Skeletal muscle cell (primary cell): ENCODE measurements at places on chromosomes 2 and 18.

DNA sequence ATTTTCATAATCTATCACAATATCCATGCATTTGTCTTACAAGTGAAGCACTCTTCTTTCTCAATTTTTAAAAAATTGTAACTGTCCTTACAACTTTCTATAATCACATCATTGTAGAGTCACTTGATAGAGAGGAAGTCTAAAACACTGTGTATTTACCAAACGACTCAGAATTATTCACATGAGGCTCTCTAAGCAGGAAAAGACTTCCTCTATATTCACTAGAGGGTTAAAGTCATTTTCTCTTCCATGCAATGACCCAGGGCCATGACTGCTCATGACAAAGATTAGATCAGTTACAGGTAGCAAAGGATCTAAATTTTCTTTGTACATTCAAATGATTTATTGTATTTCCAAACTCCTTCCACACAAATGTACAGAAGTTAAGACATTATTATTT lies 9.0 kb upstream of the SLC1A4 start:
- DNase-seq = no peak

GRCh38 chr2:86189782-86190416 lies 5.4 kb downstream of the IMMT start:
- no peak for DNase-seq

DNA sequence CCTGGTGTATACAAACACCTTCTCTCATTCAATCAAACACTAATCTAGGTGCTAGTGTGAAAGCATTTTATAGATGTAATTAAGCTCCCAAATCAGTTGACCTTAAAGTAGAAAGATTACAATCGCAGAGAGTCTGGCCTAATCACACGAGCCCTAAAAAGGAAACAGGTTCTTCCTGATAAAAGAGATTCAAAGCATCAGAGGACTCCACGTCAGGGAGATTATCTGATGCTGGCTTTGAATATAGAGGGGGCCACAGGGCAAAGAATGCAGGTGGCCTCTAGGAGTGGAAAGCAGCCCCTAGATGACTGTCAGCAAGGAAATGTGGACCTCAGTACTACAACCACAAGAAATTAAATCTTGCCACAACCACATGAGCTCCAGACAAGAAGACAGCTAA lies 28.2 kb upstream of the ZC3H15 start:
- DNase-seq = no peak

DNA sequence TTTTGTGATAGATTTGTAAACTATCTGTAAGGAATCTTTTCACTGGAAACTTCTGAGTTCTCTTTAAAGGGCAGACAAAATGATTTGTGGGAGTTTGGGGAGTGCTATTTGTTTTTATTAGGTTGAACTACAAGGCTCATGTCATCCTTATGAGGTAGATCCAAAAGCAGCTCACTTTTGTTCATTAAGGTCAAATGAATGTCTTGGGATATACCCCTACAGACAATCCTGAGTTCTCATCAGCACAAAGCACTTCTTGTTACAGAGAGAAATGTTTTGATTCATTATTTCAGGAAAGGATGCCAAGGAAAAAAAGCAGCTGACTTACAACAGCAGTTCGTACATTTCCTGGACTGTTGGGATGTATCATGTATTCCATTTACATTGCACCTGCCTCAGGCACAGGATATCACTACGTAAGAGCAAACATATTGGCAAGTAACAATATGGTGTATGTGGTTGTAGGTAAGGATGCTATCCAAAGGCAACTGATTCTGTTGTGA lies 68.9 kb downstream of the DCC start:
- no peak for DNase-seq

- no peak for DNase-seq
Observed at GRCh38 chr2:114083717-114084387, 194.0 kb downstream of the ACTR3 start.

DNA sequence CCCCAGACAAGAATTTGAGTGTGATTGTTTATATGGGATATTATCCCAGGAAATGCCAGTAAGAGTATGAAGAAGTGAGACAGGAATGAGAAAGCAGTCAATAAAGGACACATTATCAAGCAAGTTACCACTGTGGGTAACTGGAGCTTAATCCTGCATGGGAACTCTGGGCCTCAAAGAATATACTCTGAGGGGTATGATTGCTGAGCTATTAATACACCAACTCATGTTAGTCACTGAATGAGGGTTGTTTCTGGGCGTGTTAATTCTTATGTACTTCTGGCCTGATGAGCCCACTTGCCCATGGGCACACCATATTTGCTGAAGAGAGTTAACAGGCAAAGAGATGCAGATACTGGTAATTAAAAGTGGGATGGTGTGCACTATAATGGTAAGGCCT lies 26.6 kb upstream of the PAIP2B start:
- no peak for DNase-seq

- DNase-seq = no peak
Observed at GRCh38 chr2:2777213-2777612, 446.1 kb upstream of the MYT1L start.

- DNase-seq = no peak
Observed at GRCh38 chr2:27306573-27307286, 1.5 kb downstream of the UCN start.

DNA sequence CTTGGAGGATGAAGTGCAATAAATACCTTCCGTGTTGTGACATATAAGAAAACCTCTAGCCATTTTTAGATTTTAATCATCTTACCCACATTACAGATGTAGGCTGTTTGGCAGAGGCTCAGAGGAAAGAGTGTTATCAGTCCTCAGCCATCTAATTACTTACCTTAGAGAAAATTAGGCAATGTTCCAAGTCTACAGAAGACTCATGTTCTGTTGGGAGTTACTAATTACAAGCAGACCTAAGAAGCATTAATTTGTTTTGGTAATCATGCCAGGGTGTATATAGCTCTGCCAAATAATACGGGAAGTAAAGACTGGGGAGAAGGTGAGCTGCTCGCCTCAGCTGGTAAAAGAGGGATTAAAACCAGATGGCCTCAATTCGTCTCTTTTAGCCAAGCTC lies 125.8 kb upstream of the PGAP1 start:
- no peak for DNase-seq

DNA sequence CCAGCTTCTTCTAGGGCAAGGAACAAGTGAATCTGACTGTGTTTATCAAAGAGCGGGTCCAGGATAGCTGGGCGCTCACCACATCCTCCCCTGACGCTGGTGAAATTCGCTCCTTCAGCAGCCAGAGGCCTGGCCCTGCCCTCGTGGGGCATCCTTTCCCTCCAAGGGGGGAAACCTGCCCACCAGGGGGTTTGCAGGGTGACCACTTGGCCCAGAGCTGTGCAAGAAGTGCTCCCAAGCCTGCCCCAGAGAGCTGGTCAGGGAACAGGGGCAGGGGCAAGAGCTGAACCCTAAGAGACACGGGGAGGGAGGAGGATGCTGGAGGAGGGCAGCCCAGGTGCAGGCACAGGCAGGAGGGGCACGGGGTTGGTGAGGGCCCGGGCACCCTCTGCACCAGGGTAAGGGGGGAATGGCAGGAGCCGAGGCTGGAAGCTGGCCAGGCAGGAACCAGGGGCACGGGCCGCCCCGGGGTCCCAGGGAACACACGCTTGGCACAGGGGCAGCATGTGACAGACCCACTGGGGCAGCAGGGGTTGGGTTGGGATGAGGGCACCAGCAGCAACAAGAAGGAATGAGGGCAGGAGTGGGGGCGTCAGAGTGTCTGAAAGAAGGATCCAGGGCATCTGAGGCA lies 2.8 kb upstream of the GPR55 start:
- DNase-seq = no peak

DNA sequence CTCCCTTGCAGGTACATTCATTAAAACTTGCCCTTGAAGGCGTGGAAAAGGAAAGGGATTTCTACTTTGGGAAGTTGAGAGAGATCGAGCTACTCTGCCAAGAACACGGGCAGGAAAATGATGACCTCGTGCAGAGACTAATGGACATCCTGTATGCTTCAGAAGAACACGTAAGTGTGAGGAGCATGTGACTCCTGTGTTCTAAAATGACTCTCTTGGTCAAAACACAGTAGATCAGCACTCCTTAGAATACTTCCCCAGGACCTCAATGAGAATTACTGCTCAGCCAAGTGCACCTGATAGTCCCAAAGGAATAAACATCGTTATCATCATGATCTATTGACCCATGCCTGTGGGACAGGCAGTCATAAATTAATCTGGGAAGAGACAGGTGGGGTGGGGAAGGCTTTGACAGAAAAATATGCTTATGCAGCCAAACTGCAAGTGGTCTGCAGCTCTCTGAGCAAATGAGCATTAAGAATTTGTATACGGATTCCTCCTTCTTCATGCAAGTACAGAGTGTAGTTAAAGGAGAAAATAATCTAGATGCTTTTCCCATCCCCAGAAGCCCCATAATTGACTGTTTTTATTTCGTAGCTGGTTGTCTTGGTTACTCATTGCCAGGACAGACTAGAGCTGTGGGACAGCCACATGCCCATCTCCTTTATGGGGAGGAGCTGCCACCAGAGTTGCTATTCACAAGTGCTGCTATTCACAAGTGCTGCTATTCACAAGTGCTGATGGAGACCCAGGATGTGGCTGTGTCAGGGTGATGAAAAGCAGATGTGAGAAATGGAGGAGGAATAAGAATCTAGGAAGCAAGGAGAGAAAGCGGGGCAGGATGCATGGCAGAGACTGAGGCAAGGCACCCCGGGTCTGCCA lies 91.0 kb downstream of the MAPRE2 start:
- DNase-seq = no peak

DNA sequence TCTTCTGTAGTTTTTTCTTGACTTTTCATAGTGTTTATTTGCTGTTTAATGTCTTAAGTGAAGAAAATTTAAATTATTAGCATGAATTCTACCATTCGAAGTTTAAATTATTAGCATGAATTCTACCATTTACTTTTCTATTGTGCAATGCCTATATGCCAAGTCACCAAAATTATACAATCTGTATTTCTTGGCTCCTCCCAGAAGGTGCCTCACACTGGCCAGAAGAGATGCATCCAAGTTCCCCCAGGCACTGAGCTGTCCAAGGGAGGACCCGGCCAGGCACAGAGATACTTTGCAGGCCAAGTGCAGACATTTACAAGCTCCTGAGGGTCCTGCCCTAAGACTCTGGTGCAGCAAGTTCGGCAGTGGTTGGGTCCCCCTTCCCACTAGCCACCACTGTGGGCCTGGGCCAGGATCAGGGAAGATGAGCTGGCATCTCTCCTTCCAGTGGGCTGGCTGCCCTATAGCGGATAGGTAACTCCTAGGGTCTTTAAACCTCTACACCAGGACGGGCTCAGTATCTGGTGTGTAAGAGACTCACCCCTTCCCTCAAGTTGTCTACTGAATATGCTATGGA lies 31.3 kb downstream of the TMEM247 start:
- no peak for DNase-seq

GRCh38 chr2:216546241-216546640 lies 47.6 kb downstream of the RPL37A start:
- no peak for DNase-seq

- no peak for DNase-seq
Observed at GRCh38 chr18:58378411-58379379, 250.2 kb downstream of the ALPK2 start.

- DNase-seq = no peak
Observed at GRCh38 chr18:56986829-56987228, 160.1 kb upstream of the BOD1L2 start.

GRCh38 chr2:23801396-23801795 lies 125.5 kb downstream of the ATAD2B start:
- DNase-seq = peak; percentile 35

- peak; percentile 49 for DNase-seq
Observed at GRCh38 chr2:67215214-67216055, 181.7 kb upstream of the ETAA1 start.

GRCh38 chr2:174059178-174059883 lies 94.2 kb upstream of the SP3 start:
- DNase-seq = peak; percentile 44

DNA sequence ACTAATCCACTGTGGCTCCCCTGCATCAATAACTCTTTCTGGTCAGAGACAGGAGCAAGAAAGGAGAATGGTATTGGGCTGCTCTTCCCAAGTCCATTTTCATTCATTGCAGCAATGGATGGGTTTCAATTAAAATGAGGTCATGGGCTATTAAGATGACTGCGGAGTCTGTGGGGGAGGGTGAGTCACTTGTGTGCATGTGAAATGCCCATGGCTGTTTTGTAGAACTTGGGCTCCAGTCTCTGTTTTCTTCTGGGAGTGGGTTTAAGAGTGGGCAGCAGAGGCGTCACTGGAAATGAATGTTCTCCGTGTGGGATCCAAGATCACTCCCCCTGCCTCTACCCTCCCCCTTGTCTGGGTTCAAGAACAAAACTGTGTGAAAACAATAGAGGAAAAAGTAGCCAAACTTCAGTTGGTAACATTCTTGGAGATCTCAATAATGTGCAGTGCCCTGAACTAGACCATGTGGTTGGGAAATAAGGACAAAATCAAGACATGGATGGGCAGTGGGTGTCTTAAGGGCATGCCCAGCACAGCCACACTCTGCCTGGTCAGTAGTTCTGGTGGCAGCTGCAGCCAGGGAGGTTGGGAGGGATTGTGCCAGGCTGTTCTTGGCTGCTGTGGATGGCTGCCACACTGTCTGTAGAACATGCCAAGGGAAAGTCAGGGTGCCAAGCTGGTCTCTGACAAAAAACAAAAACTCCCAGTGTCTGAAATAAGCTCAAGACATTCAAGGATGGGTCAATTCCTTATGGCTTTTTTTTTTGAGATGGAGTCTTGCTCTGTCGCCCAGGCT lies 68.2 kb upstream of the CXCR4 start:
- no peak for DNase-seq

DNA sequence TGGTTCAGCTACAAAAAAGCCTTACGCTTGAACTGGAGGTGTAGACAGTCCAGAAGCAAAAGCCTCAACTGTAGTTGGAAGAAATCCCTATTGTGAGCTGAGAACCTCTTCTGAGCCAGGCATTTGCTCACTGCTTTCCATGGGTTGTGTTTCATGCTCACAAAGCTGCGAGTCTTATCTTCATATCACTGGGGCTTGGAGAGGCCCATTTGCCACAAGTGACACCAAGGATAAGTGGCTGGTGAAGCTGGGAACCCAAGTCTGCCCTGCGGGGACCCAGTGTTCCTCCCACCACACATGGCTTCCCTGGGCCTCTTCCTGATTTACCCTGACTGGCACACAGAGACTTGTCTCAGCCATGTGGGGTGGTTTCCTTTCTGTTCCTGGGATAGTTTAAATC lies 130.4 kb downstream of the RNF144A start:
- DNase-seq = no peak

GRCh38 chr2:75555701-75556100 lies 5.0 kb downstream of the EVA1A start:
- DNase-seq = no peak

DNA sequence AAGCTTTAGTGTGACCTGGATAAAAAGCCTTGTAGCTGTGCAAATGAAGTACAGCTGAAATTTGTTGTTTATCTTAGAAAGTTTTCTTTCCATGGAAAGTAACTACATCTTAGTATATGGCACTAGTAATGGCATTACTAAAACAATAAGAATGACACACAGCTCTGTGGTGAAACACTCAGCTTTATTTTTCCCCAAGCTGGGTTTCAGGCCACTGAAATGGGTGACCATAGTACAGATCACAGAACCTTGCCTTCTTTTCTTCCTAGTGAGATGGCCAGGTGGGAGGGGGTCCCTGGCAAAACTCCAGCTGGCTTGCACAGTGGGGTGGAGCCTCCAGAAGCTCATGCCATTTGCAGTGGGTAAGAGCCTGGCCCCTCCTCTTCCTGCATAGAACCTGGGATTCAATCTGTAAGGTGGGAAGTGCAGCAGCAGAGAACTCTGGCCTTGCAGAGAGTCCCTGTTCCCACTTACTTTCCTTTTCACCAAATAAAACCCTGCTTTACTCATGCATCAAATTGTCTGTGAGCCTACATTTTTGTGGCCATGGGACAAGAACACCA lies 17.6 kb upstream of the GRP start:
- DNase-seq = no peak
